Right lung (tissue), 10 donors: ENCODE measurements at places on chromosomes 7 and 10. TPM values are rescaled to one million over a fixed set of nuclear protein-coding genes. Genes with fewer than 3 reads are reported as not detected.

DNA sequence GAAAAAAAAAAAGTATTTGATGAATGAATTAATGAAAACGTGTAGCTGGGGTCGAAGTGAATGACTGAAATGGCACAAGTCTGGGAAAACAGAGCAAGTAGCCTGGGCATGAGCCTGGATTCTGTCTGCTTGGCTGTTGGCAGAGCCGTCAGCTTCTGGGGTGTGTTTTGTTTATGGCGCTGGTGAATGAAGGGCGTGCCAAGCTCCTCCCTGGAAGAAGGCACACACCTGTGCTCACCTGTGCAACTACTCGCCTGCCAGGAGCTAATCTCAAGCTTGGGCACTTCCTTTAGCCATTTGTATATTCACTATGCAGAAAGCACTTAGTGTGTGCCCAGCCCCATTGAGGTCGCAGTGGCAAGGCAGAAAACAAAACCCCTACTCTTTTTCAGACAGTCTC is 74.1 kb downstream of the GTF2IRD1 start:
- no peak for DNase-seq

Gene DGKI
- 0.61 TPM for polyA plus RNA-seq

Gene POU6F2
- 0.09 TPM for polyA plus RNA-seq

GRCh38 chr7:140723006-140723405 is 26.5 kb downstream of the NDUFB2 start:
- DNase-seq = no peak

- DNase-seq = no peak
These were observed at the start of gene MMRN2 for GRCh38 chr10:86957471-86958115. Gene MMRN2, minus strand, starts transcription at chr10:86957615. Its CDS starts 74 bp downstream, at chr10:86957541.
